Activated CD4-positive, alpha-beta T cell treated with anti-CD3 and anti-CD28 coated beads, Interleukin-2, Interleukin-6, amounts not matched to agents 100 ng/mL and 50 ng/mL, durations not matched to agents 16 hours and 8 hours (primary cell): ENCODE measurements at places on chromosomes 4 and X.

DNA sequence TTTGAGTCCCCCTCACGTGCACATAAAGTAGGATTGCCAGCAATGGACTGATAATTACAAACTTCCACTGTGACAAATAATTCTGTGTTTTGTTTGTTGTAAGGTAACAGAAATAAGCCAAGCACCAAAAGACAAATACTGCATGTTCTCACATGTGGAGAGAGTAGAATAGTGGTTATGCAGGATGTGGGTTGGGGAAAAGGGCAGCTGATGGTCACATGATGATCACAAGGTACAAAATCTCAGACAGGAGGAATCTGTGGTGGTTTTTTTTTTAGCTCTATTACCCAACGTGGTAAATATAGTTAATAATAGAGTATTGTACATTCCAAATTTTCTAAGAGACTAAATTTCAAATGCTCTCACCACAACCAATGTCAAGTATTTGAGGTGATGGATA, 182.3 kb downstream of the BANK1 start:
- no peak for DNase-seq

DNA sequence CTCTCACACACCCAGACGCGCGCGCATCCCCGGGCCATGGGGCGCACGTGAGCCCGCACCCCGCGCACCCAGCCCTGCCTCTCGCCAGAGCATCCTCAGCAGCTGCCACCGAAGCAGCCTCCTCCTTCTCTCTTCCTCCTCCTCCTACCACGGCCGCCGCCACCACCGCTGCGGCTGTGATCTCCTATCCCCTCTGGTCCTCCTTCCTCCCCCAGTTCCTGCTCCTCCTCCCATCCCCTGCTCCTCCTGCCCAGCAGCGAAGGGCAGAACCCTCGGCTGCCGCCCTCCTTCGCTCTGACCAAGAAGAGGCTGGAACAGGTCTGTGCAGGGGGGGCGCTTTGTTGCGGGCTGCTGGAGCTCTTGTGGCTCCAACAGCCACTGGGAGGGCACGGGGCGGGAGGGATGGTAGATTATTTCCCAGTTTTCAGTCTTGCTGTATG, 148.7 kb upstream of the CHRDL1 start:
- no peak for DNase-seq

GRCh38 chr4:25938787-25939186, 24.8 kb downstream of the SMIM20 start:
- DNase-seq: peak; percentile 90

DNA sequence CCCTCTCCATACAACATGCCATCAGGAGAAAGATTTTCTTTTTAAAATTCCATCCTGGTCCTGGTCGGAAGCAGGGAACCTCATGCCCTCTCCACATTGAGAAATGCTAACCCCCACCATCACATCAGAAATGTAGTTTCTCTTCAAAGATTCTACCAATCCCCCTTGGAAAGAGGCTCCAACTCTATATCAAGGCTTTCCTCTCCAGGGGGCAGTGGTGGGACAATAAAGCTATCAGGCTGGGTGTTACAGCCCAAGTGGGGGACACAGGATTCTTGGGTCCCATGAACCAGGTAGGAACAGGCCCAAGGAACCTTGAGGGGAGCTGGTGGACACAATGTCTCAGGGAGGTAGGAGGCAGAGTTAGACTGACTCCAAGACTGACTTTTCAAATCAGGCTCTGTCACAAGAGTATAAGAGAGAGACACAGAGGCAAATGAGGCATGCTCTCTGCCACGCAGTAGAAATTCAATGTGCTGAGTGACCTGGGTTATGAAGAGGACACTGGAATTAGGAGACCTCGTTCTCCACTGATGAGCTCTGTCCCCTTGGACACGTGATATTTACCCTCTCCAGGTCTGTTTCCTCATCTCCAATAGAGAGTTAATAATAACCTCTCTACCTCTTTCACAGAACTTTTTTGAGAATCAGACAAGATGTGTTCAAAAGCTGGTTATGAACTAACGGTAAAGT, 4.5 kb downstream of the GJB1 start:
- DNase-seq: no peak

DNA sequence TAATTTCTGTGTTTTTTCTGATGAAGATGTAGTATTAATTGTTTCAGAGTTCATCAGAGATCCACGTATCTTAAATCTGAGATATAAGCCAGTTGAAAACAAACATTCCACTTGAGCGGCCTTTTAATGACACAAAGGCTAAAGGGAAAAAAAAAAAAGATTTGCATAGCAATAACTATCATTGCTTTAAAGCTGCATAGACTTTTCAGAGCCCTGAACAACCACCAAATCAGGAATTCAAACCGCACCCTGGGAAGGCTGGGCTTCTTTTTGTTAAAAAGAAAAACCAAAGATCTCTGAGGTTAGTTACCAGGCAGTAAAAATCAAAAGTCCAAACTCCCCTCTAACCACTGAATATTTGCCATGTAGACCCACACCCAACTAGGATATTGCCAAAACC, 206.0 kb downstream of the HHIP start:
- no peak for DNase-seq

- DNase-seq: no peak
These were observed 2.3 kb upstream of the RGS12 start for GRCh38 chr4:3290476-3290875.

DNA sequence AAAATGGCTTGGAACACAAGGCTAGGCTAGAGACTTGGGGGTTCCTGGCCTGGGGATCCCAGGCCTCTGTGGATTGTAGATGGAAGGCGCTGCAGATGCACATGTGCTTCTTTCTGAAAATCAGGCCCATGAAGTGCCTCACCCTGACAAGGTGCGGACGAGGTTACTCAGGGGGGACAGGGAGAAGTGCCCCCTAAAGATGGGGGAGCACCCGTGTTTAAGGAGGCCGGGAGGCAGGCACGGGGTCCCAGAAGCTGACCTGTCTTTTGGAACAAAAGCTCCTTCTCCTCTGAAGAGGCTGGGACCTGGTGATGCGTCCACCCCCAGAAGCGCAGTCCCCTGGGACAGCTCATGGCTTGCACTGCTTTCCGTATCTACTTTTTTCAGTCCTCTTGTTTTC, 2.4 kb downstream of the PDZD4 start:
- DNase-seq: no peak

GRCh38 chr4:74546057-74546456, 101.1 kb downstream of the AREG start:
- DNase-seq: no peak

- no peak for DNase-seq
These were observed at the start of gene DDX53 for GRCh38 chrX:22999696-23000223. TSS of gene DDX53 (plus strand) at chrX:22999960. CDS start at chrX:23000058, 98 bp downstream.

DNA sequence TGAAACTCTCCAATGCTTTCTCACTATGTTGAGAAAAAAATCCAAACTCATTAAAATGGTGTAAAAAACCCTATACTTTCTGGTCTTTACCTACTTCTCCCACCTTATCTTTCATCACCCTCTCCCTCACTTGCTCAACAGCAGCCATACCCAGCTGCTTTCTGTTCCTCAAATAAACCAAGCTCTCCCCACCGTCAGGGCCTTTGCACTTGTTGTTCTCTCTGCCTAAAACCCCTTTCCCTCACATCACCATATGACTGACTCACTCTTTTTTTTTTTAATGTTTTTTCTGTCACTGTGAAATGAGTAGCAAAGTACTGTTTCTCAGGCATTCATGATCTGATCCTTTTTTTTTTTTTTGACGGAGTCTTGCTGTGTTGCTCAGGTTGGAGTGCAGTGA, 122.3 kb upstream of the TMEM164 start:
- no peak for DNase-seq

DNA sequence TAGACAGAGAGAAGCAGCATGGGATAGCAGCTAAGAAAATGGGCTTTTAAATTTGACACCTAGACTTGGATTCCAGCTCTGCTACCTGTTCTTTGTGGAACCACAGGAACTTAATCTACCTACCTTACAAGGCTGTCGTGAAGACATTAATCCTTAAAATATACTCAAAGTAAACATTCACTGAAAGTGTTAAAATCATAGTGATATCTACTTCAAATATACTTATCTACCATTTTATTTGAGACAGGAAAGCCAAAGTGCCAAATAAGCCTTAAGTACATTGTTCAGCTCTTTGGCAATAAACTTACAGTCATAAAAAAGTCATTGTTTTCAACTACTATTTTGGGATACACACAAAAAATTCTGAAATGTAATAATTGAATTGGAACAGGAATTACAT, 295.0 kb upstream of the PITX2 start:
- DNase-seq: no peak

DNA sequence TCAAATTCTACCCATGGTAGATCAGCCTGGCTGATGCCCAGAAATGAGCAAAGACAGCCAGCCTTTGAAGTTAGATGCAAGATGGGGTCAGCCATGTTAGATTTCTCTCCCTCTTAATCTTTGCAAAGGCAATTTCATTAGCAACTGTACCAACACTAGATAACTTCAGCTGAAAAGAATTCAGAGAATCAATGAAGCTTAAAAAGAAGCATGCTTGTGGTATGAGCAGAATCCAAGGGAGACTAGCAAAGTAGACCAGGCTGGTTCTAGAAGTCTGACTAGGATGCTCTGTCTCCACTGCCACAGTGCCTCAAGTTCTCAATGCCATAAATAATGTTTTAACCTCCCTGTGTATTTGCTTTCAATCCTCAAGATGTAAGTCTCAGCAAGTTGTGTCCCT, 247.3 kb downstream of the SLC7A11 start:
- no peak for DNase-seq

DNA sequence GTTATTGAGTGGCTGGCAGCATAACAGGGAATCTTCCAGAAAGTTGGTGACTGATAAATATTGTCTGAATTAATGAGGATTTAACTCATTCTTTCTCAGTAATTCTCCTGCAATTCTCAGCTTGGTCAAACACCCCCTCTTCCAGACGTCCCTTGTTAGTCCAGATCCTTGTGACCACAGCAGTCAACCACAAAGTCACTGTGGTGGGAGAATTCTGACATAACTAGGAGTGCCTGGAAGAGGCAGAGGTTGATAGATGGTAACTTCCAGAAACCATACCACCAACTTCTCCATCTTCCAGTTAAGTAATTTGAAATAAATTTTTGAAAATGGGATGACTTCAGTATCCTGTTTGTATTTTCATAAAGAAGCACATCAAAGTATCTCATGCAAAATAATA, 90.1 kb downstream of the CEP44 start:
- no peak for DNase-seq

DNA sequence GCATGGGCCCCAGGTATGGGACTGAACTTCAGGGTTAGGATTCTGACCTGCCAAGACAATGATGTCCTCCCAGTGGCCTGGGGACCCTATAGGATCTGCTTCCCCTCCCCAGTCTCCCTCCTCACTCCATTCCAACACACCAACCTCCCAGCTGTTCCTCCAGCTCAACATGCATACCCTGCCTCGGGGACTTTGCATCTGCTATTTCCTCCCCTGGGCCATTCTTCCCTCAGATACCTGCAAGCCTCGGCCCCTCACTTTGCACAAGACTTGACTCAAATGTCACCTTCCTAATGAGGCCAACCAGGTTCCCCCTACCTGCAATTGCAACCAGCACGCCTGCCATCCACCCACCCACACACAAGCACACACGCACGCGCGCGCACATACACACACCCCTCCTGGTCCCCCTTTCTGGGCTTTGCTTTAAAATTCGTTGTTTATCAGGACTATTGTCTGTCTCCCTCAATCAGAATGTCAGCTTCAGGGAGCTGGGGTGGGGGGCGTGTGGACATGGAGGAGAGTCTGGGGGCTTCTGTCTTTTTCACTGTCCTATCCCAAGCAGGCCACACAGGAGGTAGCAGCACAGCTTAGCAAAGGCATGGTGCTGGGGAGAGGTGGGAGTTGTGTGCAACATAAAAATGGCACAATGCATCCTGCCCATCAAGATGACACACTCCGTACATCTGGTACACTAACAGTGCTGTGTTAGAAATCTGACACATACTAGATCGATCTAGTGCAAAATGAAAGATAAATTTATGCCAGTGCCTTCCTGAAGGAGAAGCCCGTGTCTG, 20.6 kb upstream of the PPP2R2C start:
- no peak for DNase-seq

DNA sequence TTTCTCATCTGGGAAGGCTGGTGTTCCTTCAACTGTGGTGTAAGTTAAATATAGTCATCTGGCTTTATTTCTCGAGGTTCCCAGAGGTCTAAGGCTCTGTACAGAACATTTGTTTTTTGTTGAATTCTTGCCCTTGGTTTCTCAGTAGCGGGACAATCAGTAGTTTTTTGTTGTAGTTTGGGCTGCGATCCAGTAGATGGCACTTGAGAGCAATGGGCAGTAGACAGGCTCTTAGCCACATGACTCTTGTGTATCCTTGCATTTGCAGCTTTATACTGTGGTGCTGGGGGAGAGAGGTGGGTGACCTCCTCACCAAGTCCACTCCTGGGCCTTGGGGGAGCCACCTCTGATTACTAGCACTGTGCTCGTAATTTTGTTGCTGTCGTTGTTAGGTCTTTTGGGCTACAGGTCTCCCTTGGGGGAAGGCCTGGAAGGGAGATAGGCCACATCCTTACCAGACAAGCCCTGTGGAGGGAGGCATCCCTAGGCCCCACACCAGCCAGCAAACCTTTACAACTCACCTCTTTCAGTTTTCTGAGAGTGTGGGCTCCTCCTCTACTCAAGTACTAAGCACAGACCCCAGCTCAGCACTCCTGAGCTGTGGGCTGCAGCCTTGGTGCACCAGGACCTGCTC, 8.1 kb downstream of the ETDB start:
- peak; percentile 58 for DNase-seq

GRCh38 chrX:129823115-129823514, 20.6 kb downstream of the ZDHHC9 start:
- peak; percentile 66 for DNase-seq

GRCh38 chr4:99872570-99872969, 21.7 kb downstream of the LAMTOR3 start:
- peak; percentile 34 for DNase-seq

DNA sequence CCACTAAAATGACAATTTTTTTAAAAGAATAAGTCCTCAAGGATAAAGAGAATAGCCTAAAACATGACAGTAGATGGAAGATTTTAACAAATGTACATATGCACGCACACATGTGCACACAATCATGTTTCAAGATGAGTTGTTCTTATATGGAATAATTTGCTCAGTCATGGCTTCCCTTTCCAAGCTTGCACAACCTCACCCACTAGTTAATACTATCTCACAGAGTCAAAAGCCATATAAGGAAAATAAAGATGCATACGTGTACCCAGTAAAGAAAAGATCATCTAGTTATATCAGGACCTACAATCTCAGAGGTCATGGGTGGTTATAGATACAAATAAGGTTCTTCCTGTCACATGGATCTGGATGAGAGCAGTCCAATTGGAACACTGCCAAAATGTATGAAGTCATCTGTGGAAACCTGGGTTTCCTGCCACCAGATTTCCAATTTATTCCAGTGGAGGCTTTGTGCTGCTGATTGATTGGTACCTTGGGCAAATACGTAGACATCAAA, 56.1 kb downstream of the FAM13A start:
- no peak for DNase-seq

DNA sequence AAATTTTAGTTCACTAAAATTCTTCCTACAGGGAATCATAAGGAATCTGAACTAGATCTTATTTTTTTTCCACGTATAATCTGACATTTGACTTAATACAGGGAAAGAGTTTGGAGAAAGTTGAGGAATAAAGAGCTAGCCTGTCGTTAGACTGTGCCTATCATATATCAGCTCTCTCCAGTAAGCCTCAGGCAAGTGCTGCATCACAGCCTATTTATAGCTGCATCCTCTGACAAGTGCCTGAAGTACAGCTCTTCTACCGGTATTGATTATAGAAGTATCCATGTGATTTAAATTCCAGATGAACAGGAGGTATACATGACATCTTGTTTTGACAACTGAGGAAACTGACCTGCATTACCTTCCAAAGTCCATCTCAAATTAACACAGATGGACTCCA, 248.9 kb downstream of the TLL1 start:
- no peak for DNase-seq
